ENCODE measurements at places on chromosomes 12 and 14.

GRCh38 chr12:41528874-41529273 lies 340.8 kb downstream of the PDZRN4 start:
- no peak for DNase-seq

DNA sequence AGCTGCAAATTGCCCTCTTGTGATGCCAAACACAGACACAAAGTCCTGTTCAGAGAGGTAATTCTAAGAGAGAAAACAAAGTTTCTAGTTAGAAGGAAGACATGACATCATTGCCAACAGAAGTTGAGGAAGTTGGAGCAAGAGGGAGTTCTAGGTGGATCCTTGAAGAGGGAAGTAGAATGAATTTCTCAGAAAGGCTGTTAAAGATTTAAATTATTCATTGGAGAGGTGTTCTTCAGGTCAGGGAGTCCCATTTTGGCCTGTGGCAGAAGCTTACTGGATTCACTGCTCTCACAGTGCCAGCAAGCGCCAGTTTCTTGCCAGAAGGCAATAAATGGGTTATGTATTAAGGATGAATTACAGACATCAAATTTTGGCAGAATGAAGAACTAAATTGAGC lies 15.3 kb downstream of the TSFM start:
- no peak for DNase-seq

DNA sequence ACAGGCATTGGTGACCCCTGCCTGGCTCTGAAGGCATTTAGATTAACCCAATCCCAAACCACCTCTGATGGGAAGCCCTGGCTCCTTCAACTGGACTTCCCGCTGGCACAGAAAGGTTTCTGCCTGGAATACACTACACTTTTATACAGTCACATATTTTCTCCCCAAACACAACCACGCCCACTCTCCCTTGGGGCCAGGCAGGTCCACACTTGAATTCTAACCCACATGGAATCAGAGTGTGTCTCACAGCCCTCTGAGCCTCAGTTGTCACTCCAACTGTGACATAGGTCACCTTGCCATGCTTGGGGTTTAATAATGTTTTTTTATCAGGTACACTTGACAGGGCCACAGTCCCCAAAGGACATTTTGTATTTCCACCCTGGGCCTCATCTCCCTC lies 368.6 kb downstream of the BCL11B start:
- no peak for DNase-seq

DNA sequence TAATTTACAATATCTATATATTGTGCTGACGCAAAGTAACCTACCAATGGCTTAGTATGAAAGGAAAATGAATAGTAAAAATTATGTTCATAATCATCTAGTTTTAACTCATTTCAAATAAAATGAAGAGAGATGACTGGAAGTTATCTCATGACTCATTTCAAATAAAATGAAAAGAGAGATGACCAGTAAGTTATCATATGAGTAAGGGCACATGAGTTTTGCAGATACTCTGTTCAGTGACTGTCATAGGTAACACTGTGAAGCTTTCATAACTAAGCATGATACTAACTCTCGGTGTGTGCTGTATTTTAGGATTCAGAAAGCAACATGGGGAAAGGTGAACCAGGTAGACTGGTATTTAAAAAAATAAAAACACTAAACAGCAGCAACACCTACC lies 364.5 kb upstream of the DIO2 start:
- DNase-seq, result no peak

- DNase-seq, result no peak
These were observed 181.6 kb downstream of the KTN1 start for GRCh38 chr14:55761651-55762050.

DNA sequence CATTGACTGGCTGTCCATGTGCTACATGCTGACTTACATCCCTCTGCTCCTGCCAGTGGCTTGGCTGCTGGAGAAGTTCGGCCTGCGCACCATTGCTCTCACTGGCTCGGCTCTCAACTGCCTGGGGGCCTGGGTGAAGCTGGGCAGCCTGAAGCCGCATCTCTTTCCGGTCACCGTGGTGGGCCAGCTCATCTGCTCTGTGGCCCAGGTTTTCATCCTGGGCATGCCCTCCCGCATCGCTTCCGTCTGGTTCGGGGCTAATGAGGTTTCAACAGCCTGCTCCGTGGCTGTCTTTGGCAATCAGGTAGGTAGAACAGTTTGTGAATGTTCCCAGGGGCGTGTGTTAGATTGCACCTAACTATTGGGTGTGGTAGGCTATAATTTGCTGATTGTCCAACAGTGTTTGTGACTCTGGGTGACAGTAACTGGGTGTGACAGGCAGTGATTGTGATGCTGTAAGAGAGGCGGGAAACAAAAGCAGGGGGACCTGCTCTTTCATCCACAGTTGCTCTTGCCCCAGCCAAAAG lies 981 bp downstream of the FLVCR2 start:
- DNase-seq, result no peak

- no peak for DNase-seq
These were observed at the start of gene KCNK13 for GRCh38 chr14:90061685-90062126. TSS of gene KCNK13 (plus strand) at chr14:90061994. CDS start at chr14:90062206, 212 bp downstream.

Data from HFFc6 (cell line).